ENCODE measurements at places on chromosomes 16 and 17. TPM values are rescaled to one million over a fixed set of nuclear protein-coding genes. Genes with fewer than 3 reads are reported as not detected.
A peak's percentile ranks its signal among the peaks of the same experiment; 100 is the strongest.

ACSF2 gene
- 18.5 TPM for total RNA-seq

SPATA22 gene
- total RNA-seq, result 0.28 TPM

CCL16 gene
- total RNA-seq, result not detected

CNGB1 gene
- total RNA-seq, result not detected

DNA sequence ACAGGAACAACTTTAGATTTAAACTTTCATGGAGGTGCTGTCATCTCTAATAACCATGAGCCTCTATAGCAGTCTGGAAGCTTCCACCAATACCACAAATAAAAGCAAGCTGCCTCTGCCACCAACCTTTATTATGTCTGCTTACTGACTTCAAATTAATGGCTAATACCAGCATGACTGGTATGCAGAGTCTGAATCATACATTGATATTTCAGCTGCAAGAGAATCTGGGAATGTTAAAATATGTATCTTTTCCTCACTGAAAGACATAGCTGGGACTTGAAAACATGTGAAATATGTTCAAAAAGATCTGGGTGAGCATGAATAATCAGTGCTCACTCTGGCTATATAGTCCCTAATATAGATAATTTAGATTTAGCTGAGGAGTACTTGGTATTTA is 488.6 kb downstream of the CDH8 start:
- H3K27me3 ChIP-seq, result no peaks in the 10 kb centered on the region
- DNase-seq, result no peak
- no peaks in the 10 kb centered on the region for H3K36me3 ChIP-seq
- H3K4me3 ChIP-seq, result no peak overlapping the region

DNA sequence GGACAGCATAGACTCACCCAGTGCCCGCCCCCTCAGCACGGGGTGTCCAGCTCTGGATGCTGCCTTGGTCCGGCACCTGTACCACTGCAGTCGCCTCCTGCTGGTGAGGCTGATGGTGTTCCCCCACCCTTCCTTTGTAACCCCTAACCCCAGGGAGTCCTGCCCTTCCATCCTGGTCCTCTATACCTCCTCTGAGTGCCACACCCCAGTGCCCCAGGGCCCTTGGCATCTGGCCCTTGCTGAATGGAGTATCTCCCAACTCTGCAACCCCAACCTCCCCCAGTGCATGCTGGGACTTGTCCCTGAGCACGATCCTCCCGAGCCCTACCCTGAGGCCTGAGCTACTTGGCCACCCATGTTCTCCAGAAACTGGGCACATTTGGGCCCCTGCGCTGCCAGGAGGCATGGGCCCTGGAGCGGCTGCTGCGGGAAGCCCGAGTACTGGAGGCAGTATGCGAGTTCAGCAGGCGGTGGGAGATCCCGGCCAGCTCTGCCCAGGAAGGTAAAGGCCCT is 15.8 kb downstream of the RIPOR1 start:
- no peak for DNase-seq
- H3K27ac ChIP-seq, result no peak overlapping the region
- H3K4me3 ChIP-seq, result no peak overlapping the region
- no peaks in the 10 kb centered on the region for H3K4me1 ChIP-seq
- H3K27me3 ChIP-seq, result no peaks in the 10 kb centered on the region

DNA sequence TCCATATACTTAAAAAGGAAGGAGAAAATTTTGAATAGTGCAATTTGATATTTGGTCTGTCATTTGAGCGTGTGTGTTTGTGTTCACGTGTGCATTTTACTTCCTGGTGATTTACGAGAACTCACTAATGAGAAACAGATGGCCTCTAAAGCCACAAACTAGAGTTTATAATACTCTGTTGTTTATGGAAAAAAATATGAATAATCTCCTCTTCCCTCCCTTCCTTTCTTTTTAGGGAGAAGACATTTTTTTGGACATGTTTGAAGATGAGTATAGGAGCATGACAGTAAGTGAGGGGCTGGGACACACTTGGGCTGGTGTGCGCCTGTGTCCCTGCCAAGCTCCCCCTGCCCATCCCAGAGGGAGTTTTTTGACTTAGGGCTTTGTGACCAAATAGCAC is 102.7 kb downstream of the CLEC16A start:
- no peaks in the 10 kb centered on the region for H3K27me3 ChIP-seq
- H3K4me1 ChIP-seq, result peaks cover 23% of the 10 kb centered on the region
- DNase-seq, result peak; percentile 93
- peaks cover 16% of the 10 kb centered on the region for H3K36me3 ChIP-seq

DNA sequence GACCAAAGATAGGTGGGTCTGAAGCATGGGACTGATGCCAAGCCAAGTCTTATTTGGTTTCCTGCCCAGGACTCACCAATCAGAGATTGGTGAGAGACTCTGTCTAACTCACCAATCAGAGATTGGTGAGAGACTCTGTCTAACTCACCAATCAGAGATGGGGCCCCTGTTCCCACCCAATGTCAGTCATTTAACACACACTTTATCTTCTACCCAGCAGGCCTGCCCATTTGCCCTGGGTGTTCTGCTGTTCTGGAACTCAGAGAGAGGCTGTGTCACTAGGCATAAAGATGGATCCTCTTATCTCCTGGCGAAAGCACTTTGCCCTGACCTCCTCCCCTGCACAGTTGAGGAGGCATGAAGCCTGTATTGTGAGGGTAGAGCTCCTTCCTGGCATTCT is 5.4 kb upstream of the RHOT1 start:
- no peaks in the 10 kb centered on the region for H3K4me1 ChIP-seq
- no peak overlapping the region for H3K4me3 ChIP-seq
- H3K27me3 ChIP-seq, result no peaks in the 10 kb centered on the region
- no peak overlapping the region for H3K27ac ChIP-seq
- DNase-seq, result no peak

GRCh38 chr16:31508706-31509195 is 560 bp upstream of the RUSF1 start:
- peak overlapping the region; percentile 94 for H3K4me3 ChIP-seq
- peak; percentile 56 for DNase-seq
- peak overlapping the region; percentile 99 for H3K27ac ChIP-seq
- peaks cover 14% of the 10 kb centered on the region for H3K36me3 ChIP-seq
- H3K4me1 ChIP-seq, result peaks cover 5% of the 10 kb centered on the region
- H3K27me3 ChIP-seq, result no peaks in the 10 kb centered on the region

GRCh38 chr16:67659675-67660563 is at the start of gene ACD:
TSS of gene ACD (minus strand) at chr16:67660260. CDS start at chr16:67660220, 40 bp downstream.
- peaks cover 6% of the 10 kb centered on the region for H3K4me1 ChIP-seq
- peak within 1 kb of the TSS; percentile 64 for H3K4me3 ChIP-seq
- H3K27ac ChIP-seq, result peak within 1 kb of the TSS; percentile 65
- peaks cover 3% of the 10 kb centered on the region for H3K36me3 ChIP-seq

DNA sequence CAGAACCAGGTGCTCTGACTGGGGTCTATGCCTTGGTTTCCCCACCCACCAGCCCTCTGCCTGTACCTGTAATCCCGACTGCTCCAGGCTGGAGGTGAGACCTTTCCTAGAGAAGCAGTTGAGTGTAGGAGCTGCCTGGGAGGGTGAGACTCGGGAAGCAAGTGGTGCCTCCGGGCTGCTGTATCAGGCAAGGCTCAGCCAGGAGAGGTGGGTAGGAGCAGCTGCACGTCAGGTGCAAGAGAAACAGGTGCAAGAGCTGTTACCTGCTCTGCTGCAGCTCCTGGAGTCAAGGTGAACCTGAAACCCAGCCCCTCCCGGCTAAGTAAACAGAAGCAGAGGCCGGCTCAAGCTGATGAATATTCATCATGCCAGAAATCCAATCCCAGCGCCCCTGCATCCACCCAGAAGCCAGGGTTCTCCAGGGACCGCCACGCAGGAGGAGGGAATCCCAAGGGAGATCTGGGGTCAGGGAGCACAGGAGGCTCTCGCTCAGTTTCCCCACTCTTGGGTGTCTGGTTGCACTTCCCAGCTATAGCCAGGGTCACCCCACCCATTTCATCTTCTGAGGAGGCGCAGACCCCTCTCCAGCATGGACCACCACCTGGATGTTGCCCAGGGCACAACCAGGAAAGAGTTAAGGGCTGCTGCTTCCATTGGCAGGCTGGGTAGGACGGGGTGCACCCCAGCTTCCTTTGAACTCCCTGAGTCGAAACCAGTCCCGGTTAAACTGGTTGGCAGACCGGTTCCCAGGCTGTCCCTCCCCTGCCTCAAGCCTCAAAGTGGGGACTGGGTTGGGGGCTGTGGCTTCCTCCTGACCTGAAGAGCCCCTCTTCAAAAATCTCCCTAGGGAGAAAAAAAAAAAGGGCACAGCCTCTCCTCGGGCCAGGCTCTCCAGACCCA is at the start of gene PRR15L:
TSS of gene PRR15L (minus strand) at position 293 of the 900 bp plus-strand sequence. CDS start 4,649 bp downstream, outside the sequence.
- DNase-seq, result no peak
- no peak within 1 kb of the TSS for H3K27ac ChIP-seq
- no peak within 1 kb of the TSS for H3K4me3 ChIP-seq
- peaks cover 5% of the 10 kb centered on the region for H3K4me1 ChIP-seq

DNA sequence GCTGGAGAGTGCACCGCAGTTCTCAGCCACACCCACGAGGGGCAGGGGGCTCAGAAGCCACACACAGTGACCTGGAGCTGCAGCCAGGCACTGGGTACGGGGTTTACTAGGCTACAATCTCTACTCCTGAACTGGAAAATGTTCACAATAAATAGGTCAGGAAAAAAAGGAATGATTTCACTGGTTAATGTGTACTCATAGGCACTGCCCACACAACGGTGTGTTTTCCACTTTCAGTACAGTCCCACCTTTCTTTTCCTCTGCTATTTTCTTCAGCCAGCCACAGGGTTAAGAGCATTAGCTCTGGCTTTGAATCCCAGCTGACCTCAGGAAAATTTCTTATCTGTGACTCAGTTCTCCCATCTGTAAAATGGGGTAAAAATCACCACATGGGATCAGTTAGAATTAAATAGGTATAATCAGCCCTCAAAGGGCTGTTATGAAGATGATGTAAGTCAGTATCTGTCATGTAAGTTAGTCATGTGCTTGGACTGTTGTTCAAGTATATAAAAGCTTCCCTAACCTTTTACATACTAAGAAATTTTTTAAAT is 35.7 kb downstream of the ZCCHC14 start:
- no peaks in the 10 kb centered on the region for H3K27me3 ChIP-seq
- H3K4me3 ChIP-seq, result no peak overlapping the region
- DNase-seq, result peak; percentile 76
- H3K36me3 ChIP-seq, result peaks cover 24% of the 10 kb centered on the region

DNA sequence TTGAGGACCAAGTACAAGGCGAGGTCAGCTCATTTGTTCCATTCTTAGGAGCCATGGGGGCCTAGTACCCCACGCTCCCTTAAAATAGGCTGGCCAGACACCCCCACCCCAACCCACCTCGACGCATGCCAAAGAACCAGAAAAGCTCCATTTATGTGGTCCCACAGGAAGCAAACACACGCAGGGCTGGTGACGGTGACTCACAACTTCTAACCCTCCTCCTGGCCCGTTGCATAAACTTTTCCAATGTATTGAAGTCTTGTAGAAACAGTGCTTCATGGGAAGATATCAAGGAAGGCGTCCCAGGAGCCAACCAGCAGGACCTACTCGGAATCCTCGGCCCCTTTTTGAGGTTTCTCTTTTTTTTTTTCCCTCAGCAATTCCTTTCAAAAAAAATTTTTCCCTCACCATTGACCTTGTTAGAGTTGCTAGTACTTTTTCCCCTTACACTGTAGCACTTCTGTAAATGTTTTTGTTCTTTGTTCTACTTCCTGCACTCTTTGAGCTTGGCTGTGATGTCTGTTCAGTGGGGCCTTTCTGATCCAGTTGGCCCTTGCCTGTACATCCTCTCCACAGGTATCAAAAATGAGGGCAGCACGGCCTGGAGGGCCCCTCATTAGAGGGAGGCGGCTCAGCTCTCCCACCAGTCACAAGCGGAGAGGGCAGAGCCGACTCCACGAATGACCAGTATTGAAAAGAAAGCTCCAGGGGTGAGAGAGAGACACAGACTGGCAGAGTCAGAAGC is 208.3 kb downstream of the RGS9 start:
- DNase-seq, result no peak
- peaks cover 2% of the 10 kb centered on the region for H3K27me3 ChIP-seq
- H3K27ac ChIP-seq, result no peak overlapping the region
- no peaks in the 10 kb centered on the region for H3K4me1 ChIP-seq
- no peak overlapping the region for H3K4me3 ChIP-seq
- H3K36me3 ChIP-seq, result no peaks in the 10 kb centered on the region
